ENCODE measurements at places on chromosomes 7 and 10.
A peak's percentile ranks its signal among the peaks of the same experiment; 100 is the strongest.

- DNase-seq: no peak
These were observed 7.7 kb downstream of the DDX56 start for GRCh38 chr7:44565795-44566559.

GRCh38 chr7:111011520-111011919, 79.4 kb upstream of the LRRN3 start:
- no peak for DNase-seq

DNA sequence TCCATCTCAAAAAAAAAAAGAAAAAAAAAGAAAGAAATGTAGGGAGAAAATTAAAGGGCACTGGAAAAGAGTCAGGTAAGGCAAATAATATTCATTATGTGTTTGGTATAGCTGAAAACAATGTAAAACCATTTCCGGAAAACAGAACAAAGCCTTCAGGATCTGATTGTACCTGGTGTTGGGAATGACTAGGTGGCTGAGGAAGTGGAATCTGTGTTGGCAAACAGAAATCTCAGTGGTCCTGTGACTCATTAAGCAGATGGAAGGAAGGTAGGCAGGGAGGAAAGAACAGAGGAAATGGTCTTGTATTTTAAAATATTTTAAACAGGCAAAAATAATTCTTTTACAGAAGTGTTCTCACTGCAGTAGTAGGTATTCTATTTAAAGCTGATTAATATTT, 55.7 kb upstream of the GATA3 start:
- DNase-seq: no peak

DNA sequence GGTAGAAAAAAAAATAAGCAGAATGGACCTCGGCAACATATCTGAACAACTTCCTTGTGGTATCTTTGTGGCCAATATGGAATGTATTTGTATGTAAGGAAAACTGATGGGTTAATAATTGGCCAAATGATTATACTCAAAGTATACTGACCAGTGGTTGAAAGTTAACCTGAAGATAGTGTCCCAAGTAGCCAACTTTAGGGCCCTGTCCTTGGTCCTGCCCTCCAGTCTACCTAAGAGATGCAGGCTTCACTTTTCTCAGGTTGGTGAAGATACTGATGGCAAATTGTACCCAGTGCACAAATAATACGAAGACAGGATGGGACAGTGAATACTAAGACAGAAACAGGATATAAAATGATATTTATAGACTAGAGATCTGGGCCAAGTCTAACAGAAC, 109.2 kb downstream of the SORCS3 start:
- no peak for DNase-seq

DNA sequence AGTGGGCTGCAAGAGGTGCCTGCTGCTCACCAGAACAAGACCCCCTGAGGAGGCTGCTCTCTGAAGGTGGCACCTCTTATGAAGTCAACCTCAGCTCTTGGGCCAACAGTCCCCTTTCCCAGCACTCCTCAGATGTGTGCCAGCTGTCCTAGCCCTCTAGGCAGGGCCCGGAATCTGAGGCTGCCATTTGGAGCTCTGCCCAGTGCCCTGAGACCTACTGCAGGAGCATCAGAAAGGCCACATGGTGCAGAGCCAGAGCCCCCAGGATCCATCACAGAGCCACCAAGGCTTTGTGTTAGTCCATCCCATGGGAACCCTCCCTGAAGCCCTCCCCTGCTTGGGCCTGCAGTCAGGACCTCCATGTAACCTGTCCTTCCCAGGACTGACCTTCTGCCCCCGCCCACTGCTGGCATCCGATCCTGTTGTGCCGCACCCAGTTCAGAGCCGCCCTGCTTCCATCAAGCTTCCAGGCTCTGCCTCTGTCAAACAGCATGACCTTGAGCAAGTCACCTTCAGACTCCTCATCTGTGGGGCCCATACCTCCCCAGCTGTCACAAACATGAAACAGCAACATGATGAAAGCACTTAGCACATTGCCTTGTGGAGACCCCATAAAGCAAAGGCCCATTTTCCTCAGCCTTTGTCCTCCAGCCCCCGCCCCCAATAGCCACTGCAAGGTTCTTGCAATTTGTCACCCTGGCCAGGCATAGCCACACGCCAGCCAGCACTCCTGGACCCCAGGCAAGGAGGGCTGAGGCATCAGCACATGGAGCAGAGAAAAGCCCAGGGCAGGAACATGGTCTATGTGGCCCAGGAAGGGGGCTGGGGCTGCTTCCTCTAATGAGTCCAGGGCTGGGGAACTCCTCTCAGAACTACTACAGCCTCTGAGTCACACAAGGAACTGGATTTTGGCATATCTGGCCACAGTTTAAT, 51.7 kb downstream of the GRID1 start:
- no peak for DNase-seq

DNA sequence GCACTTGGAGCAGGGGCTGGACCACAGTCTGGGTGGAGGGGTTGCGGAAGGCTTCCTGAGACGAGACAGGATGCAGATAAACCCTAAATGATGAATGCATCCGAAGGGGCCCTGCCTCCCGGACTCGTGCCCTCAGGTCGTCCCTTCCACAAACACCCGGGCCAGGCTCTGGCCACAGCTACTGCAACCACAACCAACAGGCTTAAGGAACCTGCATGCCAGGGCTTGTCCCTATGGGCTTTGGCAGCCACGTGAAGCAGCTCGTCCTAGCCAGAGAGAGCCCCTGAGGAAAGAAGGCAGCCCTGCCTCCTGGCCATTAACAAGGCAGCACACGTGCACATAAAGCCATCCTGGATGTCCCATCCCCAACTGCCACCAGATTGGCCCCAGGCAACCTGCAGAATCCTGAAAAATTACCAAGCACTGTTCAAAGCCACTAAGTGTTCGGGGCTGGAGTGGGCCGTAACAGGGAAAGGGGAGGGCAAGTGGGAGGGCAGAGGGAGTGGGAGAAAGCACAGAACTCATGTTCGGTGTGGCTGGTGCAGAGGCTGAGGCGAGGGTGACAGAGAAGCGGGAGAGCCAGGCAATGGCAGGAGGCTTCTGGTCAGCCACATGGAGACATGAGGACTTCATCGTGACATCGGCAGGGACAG, 62.7 kb downstream of the MAD1L1 start:
- no peak for DNase-seq

DNA sequence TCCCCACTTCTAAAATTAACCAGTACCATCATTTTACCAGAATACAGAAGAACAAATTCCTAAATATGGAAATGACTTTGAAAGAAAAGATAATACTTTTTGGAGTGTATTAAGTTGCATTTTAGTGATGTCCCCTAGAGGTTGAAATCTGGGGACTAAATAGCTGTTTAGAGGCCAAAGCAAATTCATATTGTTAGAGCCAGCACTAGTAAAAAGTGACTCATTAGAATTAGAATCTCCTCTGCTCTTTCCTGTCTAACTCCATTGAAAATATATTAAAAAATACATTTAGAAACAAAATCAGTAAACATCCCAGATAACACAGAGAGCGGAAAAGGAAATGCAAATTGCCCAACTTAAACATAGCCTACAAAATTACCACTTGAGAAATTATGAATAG, 1189.6 kb upstream of the C7orf33 start:
- DNase-seq: no peak

DNA sequence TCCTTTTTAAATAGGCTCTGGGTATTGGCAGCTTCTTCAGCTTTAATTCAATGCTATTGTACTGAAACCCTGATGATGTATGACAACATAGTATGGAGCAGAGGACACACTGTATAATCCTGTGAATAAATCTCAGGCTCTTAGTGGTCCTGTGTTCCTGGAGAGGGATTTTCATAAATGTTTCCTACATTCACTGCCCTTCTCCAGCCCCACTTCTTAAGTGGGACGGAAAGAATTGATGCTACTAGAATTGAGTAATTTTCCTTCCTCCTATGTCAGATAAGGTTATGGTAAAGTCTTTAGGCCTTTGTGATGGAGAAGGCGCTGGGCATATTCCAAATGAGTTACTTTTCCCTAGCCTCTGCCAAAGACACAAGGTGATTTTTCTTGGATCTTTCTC, 779.4 kb downstream of the TNS3 start:
- DNase-seq: no peak

DNA sequence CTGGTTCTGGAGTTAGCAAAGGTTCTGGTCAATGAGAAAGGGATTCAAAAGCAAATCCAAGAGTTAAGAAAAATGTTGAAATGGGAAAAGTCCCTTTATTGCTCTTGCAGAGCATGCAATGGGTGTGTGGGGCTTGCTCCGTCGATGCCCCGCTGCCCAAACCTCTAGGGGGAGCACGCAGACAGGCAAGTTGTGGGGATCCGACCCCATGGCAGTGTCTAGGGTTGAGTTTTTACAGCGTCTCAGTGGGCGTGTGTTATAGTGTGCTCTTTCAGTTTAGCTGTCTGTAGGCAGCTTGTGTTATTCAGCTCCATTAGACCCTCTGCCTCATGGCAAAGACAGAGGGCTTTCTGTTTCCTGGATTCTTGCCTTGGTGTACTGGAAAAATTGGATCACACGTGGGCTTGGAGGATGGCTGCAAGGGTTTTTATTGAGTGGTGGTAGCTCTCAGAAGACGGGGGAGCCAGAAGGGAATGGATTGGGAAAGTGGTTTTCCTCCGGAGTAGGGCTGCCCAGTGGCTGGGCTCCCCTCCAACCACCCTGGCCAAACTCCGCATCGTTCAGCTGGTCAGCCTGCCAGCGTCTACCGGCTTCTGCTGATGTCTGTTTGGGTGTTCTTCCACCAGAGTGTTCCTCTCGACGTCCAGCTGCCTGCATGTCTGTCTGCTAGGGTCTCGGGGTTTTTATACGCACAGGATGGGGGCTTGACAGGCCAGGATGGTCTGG, 102.3 kb upstream of the PLXDC2 start:
- peak; percentile 11 for DNase-seq

GRCh38 chr7:22480523-22481075, 19.4 kb downstream of the STEAP1B start:
- no peak for DNase-seq

GRCh38 chr7:50448823-50449222, 1.3 kb downstream of the FIGNL1 start:
- no peak for DNase-seq
